ENCODE measurements at places on chromosomes 2 and 18.

DNA sequence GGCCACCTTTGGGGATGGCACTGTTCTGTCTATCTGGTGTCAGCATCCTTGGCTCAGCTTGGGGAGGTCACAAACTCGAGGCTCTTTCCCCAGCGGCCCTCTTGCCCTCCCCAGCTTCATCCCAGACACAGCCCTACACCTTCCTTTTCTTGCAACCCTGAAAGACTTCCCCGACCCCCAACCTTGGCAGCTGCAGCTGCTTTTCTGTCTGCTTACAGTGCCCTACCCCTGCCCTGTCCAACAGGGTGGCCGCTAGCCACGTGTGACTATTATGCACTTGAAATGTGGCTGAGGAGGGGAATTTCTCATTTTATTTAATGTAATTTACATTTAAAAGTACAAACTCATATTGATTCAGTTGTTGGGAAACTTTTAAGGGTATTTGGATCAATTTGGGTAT is 41.3 kb downstream of the NGEF start:
- no peak for DNase-seq

- no peak for DNase-seq
Measured at GRCh38 chr2:241110607-241111439, 8.7 kb upstream of the MTERF4 start.

- no peak for DNase-seq
Measured at GRCh38 chr2:199160677-199161465, 296.9 kb downstream of the SATB2 start.

GRCh38 chr2:157839822-157840221 is 36.3 kb downstream of the ACVR1 start:
- no peak for DNase-seq

- DNase-seq, result no peak
Measured at GRCh38 chr2:238952261-238952919, 104.5 kb downstream of the TWIST2 start.

DNA sequence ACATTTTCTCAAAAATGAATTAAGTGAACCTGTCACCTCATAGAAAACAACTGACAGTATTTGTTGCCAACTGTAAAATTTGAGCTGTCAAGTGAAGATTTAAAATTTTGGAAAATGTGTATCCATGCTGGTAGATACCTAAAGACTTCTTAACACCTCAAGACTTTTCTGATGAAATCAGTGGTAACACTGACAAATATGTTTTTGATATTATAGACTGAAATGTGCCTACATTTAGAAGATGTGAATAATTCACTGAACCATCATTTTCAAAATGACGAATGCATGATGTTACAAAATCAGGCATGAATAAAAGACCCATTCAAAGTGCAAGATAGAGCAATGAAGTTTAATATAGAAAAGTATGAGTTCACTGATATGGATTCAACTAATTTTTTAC is 51.5 kb upstream of the ASPRV1 start:
- DNase-seq, result no peak

DNA sequence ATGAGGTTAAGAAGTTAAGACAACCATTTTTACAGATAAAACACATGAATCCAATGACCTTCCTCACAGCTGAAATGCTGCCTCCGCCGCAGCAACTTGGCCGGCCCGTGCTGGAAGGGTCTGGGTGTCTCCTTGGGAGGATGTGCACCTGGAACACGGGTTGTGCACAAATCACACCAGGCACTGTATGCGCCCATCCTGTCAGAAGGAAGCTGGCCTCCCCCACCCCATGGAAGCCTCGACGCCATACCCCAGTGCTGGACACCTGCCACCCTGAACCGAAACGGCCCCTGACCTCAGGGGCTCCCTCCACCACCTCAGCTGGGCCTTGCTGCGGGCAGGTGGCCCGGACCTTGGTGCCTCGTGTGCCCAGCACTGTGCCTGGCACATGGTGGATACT is 111.8 kb downstream of the PXDN start:
- no peak for DNase-seq

DNA sequence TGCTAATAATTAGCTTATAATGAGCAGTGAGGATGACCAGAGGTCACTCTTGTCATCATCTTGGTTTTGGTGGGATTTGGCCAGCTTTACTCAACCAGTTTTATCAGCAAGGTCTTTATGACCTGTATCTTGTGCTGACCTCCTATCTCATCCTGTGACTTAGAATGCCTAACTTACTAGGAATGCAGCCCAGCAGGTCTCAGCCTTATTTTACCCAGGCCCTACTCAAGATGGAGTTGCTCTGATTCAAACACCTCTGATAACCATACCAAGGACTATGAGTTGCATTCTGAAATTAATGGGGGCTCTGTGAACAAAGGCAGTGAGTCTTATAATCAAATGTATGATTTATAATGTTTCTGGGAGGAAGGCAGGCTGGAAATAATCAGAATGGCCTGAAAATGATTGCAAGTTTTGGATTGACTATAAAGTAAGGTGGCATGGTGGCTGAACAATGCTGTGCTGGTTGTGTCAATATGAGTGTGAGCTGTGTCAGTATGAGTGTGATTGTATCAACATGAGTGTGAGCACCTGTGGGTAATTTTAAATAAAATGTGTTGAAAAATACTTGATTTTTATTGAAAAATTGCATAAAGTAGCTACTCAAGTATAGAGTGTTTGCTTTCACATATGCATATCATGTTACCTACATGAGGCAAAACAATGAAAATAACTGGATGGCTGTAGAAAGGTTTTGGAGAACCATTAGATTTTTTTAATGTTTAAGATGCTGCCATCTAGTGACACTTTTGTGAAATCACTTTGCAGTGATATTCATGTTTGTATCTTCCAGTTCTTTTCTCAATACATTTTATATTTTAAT is 103.0 kb downstream of the KYNU start:
- no peak for DNase-seq

- no peak for DNase-seq
Measured at GRCh38 chr18:55284614-55285013, 303.4 kb downstream of the TCF4 start.

GRCh38 chr2:237877576-237878307 is 18.3 kb downstream of the RAMP1 start:
- no peak for DNase-seq

DNA sequence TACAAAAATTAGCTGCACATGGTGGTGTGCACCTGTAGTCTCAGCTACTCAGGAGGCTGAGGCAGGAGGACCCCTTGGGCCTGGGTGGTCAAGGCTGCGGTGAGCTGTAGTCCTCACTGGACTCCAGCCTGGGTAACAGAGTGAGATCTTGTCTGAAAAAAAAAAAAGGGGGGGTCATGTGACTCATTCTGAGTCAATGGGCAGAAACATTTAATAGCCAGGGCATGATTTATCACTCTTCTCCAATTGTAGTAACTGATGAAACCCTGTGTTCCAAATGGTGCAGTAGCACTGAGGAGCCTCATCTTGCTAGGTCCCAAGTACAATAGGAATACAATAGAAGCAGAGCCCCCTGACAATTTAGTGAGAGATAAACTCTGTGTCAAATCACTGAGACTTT is 78.9 kb upstream of the CCDC68 start:
- no peak for DNase-seq

- DNase-seq, result no peak
Measured at GRCh38 chr18:36501100-36501499, 203.6 kb downstream of the FHOD3 start.

- DNase-seq, result no peak
Measured at GRCh38 chr18:34951625-34952379, 89.4 kb upstream of the MAPRE2 start.

GRCh38 chr18:79629249-79629558 is 50.4 kb upstream of the CTDP1 start:
- DNase-seq, result no peak

GRCh38 chr2:74742471-74742870 is 88.4 kb downstream of the SEMA4F start:
- no peak for DNase-seq

GRCh38 chr2:104444392-104444791 is 409.5 kb upstream of the POU3F3 start:
- DNase-seq, result no peak

DNA sequence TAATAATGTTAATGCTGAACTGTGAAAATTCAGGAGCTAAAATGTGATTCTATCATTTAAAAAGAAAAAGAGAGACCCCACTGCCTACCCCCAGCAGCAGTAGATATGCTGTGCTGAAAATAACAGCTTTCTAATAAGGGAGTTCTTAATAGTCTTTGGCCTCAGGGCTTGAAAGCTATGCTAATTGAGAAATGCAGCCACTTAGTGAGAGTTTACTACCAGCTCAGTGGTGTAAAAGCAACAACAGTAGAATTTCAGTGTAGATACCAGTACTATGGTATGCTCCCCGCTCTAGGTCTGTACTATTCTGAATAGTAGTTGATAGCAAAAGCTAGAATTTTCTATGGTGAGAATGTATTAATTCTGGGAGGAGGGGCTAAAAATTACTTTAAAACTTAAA is 303.1 kb upstream of the VWC2L start:
- no peak for DNase-seq

GRCh38 chr18:21129566-21130216 is 18.1 kb upstream of the ROCK1 start:
- DNase-seq, result no peak

- no peak for DNase-seq
Measured at GRCh38 chr2:144162652-144163051, 357.3 kb downstream of the ZEB2 start.

All from activated naive CD4-positive, alpha-beta T cell (primary cell).